CD14-positive monocyte (primary cell): ENCODE measurements at places on chromosomes 6 and 20.

- DNase-seq: no peak
Measured at GRCh38 chr6:2134554-2134953, 110.9 kb downstream of the GMDS start.

- DNase-seq: no peak
Measured at GRCh38 chr6:166485651-166486535, 100.6 kb downstream of the RAMACL start.

- peak; percentile 59 for DNase-seq
Measured at GRCh38 chr6:328136-328670, 35.9 kb downstream of the DUSP22 start.

- DNase-seq: peak; percentile 49
Measured at GRCh38 chr20:11436113-11436905, 481.4 kb upstream of the BTBD3 start.

- DNase-seq: no peak
Measured at GRCh38 chr20:17304774-17305173, 77.9 kb downstream of the PCSK2 start.

DNA sequence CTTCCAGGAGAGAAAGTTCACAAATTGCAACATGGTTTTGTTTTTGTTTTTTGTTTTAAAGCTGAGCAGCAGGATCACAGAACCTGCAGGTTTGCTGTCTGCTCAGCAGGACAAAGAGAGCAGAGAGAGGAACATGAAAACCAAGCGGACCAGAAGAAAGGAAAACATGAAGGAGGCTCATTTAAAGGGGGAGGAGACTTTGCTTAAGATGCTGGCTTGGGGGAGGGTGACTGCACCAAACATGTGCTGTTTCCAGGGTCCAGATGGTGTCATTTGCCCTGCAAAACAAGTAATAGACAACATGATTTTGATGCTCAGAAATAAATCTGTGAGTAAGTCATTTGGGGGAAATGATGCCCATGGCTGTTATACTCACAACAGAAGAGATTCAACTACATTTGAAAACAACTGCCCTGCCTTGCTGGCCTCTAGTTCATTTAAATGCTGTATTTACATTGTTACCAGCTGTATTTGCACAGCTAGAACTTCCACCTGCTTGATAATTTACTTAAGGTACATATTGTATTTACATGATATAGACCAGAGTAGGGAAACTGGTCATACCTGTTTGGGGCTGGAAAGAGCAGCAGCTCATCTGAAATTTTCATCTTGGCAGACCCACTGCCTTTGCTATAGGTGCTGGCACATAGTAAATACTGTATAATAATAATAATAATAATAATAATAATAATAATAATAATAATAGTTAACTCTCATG is 32.2 kb upstream of the CHD6 start:
- no peak for DNase-seq

DNA sequence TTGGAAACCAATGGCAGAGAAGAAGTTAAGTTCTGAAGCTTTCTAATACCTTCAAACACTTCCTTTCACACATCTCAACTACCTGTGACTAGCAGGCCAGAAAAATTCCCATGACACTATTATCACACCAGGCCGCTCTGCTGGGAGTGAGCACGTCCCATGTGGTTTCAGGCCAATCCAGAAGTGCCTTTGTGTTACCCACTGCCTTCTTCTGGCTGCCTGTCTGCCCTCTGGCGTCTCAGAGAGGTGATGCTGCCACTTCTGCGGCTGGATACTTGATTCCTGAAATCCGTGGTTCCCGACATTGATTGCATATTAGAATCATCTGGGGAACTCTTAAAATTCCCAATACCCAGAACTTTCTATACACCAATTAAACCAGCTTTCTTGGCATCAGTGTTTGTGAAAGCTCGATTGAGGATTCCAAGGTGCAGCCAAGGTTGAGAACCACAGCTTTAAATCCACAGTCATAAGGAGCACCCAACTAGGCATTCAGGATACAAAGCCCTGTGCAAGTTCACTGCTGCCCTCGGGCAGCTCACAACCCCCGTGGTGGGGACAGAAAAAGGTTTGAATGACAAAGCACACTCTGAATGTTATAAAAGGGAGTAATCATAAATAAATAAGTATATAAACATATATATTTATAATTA is 65.6 kb downstream of the STMND1 start:
- no peak for DNase-seq

DNA sequence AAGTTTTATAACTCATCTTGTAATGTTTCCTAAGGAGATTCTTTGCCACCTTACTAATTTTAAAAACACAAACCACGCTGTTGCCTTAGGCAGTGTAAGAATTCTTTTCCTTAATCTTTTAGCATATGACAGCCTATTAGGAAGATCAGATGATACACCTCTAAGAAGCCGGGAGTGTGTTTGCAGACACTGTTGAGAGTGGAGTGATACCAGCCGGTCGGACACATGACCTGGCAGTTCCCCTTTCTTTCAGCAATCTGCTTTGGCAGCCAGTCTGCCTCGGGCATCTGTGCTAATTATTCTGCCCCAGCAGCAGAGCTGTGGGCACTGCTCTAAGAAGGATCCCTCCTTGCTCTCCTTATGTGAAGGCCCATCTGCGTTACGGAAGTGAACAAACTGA is 50.9 kb downstream of the PLCB4 start:
- no peak for DNase-seq

GRCh38 chr6:14770572-14770971 is 475.3 kb upstream of the JARID2 start:
- peak; percentile 16 for DNase-seq

DNA sequence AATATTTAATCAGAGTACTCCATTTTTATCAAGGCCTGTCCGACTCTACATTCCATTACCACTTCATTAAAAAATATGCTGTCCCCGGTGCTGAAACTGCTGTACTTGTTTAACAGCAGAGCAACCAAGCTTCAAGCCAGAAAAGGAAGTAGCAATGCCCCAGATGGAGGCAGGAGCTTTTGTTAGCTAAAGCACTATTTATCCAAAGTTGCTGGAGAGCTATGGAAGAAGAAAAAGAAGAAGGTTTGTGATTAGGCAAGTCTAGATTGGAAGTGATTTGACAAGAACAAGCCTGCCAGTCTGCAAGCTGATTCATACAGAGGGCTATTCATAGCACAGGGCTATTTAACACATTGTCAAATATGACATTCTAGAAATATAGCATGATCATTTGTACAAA is 160.9 kb upstream of the SPTLC3 start:
- no peak for DNase-seq

DNA sequence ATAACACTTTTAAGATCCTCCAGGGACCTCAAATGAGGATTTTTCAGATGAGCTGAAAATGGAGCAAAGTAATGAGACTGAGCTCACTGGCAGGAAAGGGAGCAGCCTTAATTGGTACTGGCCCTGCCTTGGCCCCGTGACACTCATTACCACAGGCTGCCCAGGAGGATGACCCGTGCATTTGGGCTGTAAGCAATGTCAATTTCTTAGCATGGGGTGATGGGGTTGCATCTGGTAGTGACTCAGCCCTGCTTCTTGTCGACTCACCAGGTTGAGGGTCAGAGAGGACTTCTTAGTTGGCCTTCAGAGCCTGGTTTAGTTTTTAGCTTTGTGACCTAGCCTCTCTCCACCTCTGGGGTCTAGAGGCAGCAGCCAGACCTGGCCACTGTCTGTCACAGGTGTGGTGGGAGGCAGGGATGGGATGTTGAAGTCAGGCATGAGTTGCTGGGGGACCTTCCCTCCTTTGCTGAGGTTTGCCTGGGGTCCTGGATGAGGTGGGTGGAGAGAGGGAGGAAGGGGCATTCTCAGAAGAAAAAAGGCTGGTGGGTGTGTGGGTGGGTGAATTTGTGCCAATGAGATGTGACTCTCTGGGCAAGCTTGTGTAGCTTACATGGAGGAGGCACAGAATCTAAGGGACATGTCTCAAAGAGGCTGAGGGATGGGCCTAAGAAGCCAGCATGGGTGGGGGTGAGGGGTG is 25.9 kb upstream of the EPB41L1 start:
- no peak for DNase-seq

DNA sequence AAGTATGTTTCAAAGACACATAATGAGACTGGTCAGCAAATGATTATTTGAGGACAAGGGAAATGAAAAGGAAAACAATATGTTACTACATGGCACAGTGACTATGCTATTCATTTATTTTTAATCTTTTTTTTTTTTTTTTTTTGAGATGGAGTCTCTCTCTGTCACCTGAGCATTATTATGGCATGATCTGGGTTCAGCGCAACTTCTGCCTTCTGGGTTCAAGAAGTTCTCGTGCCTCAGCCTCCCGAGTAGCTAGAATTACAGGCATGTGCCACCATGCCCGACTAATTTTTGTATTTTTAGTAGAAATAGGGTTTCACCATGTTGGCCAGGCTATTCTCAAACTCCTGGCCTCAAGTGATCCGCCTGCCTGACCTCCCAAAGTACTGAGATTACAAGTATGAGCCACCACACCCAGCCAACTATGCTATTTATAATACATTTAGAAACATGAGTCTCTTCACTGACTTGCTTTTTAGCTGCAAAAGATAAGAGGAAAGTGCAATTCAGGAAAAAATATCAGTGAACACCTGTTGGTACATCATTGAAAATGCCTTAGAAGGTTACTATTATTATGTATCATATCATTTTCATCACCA is 3.4 kb downstream of the CALHM4 start:
- DNase-seq: no peak

DNA sequence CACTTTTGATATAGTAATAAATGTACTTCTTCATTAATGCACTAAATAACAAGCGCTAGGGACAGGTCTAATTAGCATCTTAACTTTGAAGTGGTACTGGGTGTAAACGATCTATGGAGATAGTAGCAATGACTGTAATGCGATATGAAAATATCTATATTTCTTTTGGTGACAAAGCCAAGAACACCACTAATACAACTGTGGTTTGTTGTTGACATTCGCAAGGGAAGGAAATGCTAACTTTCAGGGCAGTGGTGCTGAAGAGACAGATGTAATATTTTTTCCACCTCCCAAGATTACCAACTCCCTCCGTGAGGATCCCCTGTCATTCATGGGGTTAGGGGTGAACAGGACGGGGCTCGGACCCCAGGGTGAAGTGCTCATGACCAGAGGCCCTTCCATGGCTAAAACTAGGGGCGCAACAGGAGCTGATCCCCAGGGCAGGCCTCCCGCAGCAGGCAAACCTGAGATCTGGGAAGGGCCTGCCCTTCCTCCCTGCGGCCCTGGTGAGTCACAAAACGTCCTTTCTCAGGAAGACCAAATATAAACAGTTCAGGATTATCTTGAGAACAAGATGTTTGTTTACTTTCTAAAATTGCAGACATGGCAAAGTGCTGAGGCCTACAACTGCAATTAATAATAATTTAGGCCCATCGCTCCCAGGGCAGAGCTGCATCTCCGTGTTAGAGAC is 65.0 kb upstream of the TOX2 start:
- DNase-seq: no peak

DNA sequence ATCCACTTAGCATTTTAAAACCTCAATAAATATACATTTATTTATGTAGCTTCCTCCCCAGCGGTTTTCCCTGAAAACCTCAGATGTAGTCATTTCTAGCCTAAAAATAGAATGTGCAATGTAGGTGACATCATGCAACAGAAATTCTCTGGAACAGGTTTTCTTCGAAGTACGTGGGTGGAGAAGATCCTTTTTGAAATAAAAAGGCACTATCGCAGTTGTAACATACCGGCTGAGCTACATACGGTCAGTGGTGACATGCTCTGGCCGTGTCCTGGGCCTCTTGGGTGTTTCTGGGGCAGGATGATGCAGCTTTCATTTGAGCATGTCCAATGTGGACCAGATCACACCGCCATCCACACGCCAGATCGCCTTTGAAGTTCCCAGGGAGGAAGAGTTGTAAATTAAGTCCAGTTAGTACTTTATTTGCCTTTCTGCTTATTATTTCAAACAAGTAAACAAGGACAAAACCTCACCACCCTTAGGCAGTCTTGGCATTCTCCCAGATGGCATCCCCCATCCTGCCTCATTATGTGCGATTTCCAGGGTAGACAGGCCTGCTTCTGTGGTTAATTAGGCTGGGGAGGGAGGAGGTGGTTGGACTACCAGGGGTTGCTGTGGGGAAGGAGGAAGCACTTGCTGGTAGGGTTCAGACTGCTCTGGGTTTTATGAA is 109.5 kb upstream of the CLDN20 start:
- DNase-seq: no peak

DNA sequence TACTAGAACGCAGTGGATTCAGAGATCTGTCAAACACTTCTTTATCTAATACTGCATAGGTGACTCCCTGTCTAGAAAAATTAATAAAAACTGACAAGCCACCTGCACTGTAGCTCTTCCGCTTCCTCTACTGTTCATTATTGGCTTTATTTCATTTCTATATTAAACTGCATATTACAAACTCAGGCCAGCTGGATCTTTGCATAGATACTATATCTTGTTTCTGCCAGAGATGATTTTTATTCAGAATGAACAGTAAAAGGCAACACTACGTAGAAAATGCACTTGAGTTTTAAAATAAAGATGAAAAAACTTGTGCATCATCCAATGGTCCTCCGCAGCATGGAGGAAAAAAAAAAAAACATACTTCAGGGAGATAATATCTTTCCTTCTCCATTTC is 508.3 kb downstream of the PRKN start:
- DNase-seq: no peak

DNA sequence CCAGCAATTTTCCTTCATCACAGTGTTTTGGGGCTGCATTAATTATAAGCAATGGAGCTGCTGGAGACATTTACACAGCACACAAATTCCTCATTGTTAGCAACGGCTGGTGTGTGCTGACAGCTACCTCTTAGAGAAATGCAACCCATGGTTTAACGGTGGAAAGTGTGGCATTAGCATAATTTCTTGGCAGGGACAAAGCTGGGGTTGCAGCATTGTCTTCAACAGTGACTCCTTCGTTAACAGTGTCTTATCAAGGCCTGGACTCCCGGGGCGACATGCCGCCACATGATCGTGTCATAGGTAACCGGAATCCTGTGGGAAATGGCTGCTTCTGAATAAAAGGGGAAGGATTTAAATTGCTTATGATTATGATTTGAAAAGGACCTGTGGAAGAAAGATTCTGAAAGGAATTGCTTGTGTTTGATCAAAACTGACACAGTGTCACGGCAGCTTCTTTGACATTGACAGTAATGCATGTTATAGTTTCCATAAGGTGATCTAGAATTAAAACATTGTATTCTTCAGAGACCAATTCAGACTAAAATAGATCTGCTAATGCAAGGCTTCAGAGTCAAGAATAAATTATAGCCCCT is 128.0 kb downstream of the UST start:
- no peak for DNase-seq

DNA sequence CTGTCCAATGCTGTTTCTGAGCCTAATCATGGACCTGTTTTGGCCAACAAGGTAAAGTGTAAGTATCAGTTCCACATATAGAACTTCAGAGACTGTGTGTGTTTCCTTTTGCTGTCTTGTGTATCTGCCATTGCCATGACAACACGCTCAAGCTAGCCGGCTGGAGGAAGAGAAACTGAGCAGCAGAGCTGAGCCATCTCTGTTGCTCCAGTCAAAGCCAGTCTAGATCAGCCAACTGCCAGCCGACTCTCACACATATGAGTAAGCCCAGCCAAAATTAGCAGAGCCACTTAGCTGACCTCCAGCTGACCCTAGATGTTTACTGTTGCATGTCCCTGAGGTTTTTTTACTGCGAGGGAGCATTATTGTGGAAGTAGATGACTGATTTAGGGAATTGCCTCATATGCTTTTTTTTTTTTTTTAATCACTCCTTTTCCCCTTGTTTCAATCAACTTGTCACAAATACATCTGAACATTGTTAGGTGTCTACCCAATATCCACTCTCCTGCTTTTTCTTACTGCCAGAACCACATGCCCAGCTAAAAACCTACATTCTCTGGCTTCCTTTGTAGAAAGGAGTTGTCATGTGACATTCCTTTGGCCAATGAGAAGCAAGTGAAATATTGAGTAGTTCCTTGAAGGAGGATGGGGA is 304.3 kb upstream of the SUPT3H start:
- peak; percentile 97 for DNase-seq

- no peak for DNase-seq
Measured at GRCh38 chr6:143125864-143126573, 65.3 kb downstream of the AIG1 start.
